ENCODE measurements at places on chromosomes 11 and 22.
A peak's percentile ranks its signal among the peaks of the same experiment; 100 is the strongest.

DNA sequence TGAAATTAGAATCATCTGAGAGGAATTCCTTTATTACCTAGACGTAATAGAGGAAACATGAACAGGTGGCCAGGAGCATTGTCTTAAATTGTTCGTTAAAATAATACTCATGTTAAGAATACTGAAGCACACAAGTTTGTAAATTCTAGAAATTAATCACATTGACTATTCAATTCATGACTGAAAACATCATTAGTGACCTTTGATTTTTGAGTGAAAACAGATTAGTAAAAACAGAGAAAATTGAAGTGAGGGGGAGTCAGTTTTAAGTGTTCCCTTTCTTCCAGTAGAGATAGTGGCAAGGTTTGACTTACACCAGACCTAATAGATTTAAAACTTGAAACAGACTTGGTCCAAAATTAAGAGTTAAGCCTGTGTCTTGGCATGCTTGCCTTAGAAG is 1.4 kb downstream of the ZFP91 start:
- no peak for DNase-seq

GRCh38 chr22:19717691-19718455 is 3.6 kb downstream of the SEPTIN5 start:
- no peak for DNase-seq

- no peak for DNase-seq
Observed at GRCh38 chr11:678297-678696, 16.7 kb downstream of the DEAF1 start.

- no peak for DNase-seq
Observed at GRCh38 chr11:45354976-45355705, 69.0 kb upstream of the SYT13 start.

GRCh38 chr11:129365816-129366215 is 9.8 kb upstream of the BARX2 start:
- no peak for DNase-seq

- no peak for DNase-seq
Observed at GRCh38 chr11:2889362-2890273, 4.0 kb upstream of the CDKN1C start.

GRCh38 chr11:114448749-114449482 is 9.6 kb downstream of the REXO2 start:
- no peak for DNase-seq

GRCh38 chr11:121870206-121871045 is 245.6 kb downstream of the BLID start:
- no peak for DNase-seq

DNA sequence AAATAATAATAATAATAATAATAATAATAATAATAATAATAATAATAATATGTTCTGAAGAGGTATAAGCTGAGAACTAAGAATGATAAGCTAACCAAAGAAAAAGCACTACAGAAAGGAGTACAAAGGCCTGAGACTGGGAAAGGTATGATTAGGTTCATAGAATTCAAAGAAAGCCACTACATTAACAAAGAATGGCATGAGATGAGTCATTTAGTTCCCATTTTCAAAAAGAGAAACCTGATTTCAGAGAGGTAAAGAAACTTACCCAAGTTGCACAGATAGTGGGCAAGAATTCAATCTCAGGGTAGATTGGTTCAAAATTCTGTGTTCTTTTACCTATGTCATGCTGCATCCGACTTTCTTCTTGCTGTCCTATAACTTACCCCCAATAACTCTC is 350.9 kb downstream of the TTC28 start:
- DNase-seq, result no peak

- no peak for DNase-seq
Observed at GRCh38 chr11:115084231-115084630, 405.9 kb downstream of the NXPE2 start.

DNA sequence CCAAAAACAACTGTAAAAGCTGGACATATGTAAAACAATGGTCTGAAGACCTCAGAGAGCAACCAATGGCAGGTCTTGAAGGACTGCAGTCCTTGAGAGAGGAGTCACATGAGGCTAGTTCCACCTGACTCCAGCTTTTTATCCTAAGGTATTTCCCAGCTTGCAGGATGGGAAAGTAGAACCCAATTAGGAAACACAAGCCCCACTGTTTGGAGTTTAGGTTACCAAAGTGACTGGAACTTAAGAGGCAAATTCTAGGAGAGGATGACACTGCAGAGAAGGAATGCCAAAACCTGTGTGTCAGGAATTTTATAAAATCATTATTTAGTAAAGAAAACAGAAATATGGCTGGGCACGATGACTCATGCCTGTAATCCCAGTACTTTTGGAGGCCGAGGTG is 18.4 kb downstream of the OR2AT4 start:
- no peak for DNase-seq

GRCh38 chr11:106988151-106989077 is 29.9 kb downstream of the GUCY1A2 start:
- DNase-seq, result no peak

- peak; percentile 76 for DNase-seq
Observed at GRCh38 chr11:114166897-114167323, 107.4 kb downstream of the ZBTB16 start.

- no peak for DNase-seq
Observed at GRCh38 chr11:12177739-12178338, 67.4 kb downstream of the MICAL2 start.

DNA sequence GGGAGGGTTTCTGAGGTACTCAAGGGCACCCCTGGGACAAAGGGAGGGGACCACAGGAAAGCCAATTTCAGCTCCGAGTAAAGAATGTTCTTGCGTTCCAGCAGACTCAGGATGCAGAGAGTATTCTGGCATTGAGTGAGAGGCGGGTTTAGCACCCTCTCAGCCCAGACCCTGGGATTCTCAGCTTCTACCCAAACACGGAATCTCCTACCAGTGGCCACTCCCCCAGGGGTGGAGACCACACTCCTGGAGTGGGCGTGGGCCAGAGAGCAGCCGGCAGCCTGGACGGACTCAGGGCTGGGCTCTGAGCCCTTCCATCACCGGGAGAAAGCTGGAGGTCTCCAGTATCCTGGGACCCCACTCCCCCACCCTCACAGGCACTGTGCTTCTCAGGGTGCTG is 26.1 kb upstream of the TTLL12 start:
- DNase-seq, result no peak

GRCh38 chr11:68430801-68431200 is 29.8 kb upstream of the PPP6R3 start:
- no peak for DNase-seq

DNA sequence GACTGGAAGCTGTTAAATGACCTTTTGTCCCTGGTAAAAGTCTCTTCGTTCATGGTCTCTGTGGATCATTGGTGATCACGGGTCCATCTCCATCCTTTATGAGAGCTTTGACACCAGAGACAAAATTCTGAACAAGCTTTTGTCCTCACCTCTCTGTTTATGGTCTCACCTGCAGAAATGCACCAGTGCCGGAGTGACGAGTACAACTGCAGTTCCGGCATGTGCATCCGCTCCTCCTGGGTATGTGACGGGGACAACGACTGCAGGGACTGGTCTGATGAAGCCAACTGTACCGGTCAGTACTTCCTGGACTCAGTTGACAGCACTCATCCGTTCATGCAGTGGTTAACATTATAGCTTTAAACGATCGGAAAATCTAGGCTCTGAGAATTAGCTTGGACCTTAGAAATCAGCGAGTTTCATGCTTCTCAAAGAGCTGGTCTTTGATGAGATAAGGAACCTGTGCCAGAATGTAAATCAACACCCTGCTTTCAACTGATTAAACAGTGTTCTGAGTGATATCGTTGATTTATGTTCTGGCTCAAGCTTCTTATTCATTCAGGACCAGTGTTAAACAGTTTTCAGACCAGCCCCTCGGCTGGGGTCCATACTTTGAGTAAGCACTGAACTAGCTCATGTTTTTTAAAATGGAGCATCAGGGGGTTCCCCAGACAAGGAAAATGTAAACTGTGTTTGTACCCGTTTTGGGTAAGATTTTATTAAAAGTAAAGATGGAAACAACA is 124.5 kb upstream of the SORL1-AS1 start:
- no peak for DNase-seq

DNA sequence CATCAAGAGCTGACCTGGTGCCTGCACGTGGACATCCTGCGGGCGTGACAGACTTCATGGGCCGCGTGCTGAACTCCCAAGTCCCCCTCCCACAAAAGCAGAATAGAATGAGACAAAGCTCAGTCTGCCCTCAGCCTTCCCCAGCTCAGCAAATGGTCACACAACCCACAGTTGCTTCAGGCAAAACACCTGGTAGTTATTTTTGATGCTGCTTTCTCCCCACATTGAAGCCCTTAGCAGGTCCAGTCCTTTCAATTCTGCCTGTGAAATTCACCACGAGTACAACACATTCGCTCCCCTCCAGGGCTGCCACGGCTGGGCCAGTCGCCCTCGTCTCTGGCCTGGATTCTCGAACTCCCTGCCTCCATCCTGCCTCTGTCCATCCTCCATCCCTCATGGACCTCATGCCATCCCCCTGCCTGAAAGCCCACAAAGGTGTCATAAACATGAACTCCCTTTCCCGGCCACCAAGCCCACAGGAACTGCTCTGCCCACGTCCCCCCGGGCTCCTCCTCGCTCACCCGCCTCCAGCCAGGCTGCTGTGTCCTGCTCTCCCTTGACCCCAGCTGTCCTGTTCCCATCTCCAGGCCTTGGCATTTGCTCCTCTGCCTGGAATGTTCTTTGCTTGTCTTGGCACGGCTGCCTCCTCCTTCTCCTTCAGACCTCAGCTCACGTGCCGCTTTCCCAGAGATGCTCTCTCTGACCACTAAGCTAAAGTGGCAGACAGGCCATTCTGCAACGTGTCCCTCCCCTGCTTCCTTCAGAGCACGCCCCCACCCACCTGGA is 42.1 kb downstream of the SCUBE1 start:
- DNase-seq, result no peak

GRCh38 chr11:123822599-123822998 is 16.4 kb upstream of the OR6M1 start:
- no peak for DNase-seq

DNA sequence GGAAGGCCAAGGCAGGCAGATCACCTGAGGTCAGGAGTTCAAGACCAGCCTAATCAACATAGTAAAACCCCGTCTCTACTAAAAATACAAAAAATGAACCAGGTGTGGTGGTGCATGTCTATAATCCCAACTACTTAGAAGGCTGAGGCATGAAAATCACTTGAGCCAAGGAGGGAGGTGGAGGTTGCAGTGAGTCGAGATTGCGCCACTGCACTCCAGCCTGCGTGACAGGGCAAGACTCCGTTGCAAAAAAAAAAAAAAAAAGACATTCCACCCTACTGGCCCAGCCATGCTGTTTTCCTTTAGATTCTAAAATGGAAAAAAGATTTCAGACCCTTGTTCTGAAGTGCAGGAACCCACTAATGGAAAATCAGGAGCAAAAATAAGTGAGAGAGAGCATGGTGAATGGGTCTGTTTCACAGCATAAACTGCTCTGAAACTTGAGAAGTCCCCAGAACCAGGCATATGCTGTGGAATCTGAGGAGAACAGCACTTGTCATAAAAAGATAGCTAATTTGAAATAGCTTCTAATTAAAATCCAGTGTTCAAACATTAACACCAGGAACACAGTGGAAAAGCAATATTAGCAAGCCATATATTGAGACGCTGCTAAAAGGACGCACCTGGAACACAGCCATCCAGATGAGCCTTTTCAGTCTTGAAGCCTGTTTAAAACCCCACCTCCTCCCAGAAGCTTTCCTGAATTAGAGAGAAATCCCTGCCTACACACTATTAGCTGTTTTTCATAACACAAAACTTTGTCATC is 66.3 kb upstream of the CHRM4 start:
- DNase-seq, result no peak

- no peak for DNase-seq
Observed at GRCh38 chr11:72238040-72238450, 5.9 kb downstream of the PHOX2A start.

DNA sequence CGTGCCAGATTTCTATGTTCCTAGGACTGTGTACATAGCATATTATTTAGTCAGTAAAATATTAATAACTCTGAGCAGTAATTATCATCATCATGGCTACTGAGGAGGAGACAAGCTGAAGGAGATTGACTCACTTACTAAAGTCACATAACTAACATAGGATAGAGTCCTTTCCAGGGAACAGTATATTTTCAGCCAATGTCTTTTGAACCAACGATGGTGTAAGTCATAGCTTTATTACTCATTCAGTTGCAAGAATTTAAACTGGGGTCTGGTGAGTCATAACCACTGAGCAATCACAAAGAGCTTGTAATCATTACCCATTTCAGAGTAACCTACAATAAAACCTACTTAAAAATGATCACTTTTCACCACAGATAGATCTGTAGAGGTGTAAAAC is 1564.8 kb upstream of the TENM4 start:
- no peak for DNase-seq

DNA sequence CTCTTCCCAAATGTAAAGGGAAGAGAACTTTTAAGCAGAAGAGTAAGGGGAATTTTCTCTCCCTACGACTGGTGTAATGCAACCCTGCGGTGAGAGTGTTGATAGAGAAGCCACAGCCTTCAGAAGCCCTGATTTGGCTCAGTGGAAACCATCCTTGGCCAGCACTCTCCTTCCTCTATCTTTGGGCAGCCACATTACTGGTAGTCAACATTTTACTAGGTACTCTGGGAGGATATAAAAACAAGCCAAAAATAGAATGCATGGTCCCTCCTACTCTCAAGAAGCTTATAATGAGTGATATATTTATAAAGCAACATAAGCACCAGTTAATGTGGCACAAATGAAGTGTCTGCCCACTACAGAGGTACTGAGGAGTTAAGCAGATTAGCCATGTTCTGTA is 201.8 kb upstream of the NCAM1 start:
- DNase-seq, result no peak

- DNase-seq, result no peak
Observed at GRCh38 chr11:126891556-126892217, 108.9 kb downstream of the KIRREL3 start.

All from SIG-M5 (cell line).